ENCODE measurements at places on chromosomes 1 and 21. TPM values are rescaled to one million over a fixed set of nuclear protein-coding genes. Genes with fewer than 3 reads are reported as not detected.

GPR37L1 gene
- not detected for total RNA-seq

ZNF687 gene
- total RNA-seq, result 6.8 TPM

SPRR4 gene
- total RNA-seq, result not detected

SERPINC1 gene
- total RNA-seq, result not detected

ZNF695 gene
- total RNA-seq, result 2.0 TPM

ESRRG gene
- total RNA-seq, result not detected

FCER1G gene
- total RNA-seq, result 0.47 TPM

CYP4A22 gene
- not detected for total RNA-seq

All from endothelial cell of coronary artery (primary cell).